WERI-Rb-1 (cell line): ENCODE measurements at places on chromosomes 2 and 18.
A peak's percentile ranks its signal among the peaks of the same experiment; 100 is the strongest.

DNA sequence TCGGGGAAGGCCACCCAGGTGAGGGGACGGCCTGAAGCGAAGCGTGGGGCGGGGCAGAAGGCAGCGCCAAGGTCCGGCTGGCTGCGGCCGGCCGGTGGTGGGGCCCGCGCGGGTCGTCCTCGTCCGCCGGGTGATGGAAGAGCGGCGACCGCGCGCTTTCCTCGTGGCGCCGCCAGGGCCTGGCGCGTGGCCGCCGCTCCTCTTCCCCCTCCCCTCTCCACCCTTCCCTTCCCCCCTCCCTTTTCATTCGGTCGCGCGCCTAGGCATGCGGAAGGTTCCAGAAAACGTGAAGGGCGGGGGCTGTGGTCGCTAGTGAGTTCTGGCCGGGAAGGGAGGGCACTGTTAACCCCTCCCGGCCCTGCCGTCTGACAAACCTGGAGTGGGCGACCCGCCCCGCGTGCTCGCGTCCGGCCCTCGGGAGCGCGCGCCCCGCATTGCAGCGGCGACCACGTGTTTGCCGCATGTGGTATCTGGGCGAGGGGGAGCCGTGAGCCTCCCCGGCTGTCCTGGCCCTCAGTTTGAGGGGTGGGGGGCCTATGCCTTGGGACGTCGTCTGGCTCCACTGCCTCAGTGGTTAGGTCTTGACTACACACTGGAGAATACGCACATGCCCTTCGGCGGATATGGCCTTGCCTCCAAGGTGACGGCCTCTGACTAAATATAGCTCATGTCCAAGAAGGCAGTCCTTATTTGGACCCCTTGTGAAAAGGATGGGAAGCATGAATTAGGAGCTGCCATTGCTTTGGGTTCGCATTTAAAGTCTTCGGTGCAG, 579 bp downstream of the MAT2A start:
- peak; percentile 61 for DNase-seq

DNA sequence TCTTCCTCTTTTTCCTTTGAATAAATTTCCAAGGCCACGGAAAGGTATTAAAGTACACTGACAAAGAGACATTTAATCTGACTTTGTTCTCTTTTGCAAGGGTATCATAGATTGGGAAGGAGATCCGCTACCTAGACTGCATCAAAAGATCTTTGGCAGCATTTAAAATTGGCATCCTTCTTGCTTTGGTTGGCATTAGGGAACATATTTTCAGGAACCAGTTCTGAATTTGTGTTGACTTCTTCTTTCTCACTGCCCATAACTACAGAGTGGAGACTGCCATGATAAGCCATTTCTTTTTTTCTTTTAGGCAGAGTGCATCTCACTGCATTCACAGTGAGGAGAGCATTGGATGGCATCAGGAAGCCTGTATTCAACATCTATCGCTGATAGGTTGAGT, 83.4 kb downstream of the DOCK10 start:
- DNase-seq, result no peak

- DNase-seq, result no peak
Measured at GRCh38 chr2:3487028-3487425, 32.3 kb downstream of the ADI1 start.

GRCh38 chr2:105396254-105397024, 2.4 kb downstream of the FHL2 start:
- no peak for DNase-seq

GRCh38 chr2:216389570-216389969, 17.3 kb upstream of the MARCHF4 start:
- no peak for DNase-seq

DNA sequence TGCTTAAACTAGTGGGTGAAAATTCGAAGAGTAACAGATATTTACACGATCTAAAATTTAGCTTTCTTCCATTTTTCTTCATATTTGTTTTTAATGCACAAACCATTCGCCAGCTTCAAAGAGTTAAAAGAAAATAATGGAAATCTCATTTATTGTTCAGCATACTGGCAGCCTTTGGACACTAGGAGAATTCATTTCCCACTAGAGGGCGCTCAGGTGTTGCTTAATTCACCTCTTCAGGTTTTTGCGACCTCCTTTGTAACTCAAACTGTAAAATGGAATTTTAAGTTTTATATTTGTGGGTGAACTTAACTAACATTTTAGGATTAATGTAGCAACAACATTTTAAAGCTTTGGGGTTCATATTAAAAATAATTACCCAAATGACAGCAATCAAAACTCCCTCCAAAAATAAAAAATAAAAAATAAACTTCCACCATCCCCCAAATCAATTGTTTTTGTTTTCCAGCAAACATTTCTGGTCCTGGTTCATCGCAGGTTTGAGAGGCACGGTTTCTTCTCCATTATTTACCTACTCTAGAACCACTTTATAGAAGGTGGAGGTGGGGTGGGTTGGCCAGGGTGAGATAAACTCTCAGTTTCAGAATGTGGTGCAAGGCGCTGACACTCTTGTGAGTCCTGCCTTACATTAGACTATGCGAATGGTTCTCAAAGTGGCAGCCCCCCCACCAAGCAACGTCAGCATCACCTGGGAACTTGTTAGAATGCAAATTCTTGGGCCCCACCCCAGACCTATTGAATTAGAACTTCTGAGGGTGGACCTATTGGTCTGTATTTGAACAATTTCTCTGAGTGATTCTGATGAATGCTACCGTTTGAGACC, 24.7 kb upstream of the PNPT1 start:
- peak; percentile 62 for DNase-seq

- DNase-seq, result no peak
Measured at GRCh38 chr2:72293620-72294019, 146.0 kb upstream of the CYP26B1 start.

DNA sequence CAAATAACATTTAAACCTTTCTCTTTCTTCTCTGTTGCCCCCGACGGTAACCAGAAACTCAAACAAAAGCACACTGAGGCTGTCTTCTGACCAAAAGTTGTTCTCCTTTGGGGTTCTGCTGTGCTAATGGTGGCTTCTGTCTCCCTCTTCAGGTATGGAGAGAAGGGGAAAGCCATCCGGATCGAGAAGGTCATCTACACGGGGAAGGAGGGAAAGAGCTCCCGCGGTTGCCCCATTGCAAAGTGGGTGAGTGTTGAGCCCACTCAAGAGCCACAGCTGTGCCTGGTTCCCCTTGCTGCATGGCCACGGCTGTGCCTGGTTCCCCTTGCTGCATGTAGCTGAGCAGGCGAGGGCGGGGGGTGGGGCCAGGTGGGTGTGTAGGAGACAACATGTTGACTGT, 67.4 kb downstream of the BOLA3 start:
- no peak for DNase-seq

GRCh38 chr2:25738383-25739343, 65.3 kb upstream of the DTNB start:
- no peak for DNase-seq
